ENCODE measurements at places on chromosomes 3 and 15.

DNA sequence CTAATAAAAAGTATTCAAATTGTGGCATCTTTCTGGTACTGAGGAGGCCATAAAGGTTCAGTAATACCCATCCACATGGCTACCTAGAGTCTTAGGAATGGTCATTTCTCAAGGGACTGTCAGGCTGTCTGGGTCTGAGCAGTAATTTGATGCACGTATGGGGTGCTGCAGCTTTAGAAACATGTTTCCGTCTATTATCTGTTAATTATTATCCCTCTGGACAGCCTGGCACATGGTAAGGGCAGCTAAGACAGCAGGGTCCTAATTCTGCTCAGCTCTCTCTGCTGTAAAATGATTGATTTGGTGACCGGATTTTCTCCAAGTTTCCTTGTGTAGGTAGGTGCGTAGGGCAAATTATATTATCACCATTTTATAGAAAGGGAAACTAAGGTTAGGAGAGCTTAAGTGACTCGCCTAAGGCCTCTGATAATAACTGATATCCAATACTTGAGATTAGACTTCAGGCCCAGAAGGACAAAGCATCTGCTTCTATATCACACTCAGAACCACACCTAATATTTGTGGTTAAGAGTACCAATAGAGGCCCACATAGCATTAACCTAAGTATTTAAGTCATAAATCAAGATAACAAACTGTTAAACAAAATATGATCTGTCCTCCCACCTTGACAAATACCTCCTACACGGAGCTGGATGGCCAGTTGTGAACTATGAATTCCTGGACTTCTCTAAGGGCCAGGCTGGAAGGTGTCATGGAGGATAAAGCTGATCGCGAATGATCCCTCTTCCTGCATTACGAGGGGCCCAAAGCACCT is 2.9 kb upstream of the RAP2B start:
- no peak for DNase-seq

DNA sequence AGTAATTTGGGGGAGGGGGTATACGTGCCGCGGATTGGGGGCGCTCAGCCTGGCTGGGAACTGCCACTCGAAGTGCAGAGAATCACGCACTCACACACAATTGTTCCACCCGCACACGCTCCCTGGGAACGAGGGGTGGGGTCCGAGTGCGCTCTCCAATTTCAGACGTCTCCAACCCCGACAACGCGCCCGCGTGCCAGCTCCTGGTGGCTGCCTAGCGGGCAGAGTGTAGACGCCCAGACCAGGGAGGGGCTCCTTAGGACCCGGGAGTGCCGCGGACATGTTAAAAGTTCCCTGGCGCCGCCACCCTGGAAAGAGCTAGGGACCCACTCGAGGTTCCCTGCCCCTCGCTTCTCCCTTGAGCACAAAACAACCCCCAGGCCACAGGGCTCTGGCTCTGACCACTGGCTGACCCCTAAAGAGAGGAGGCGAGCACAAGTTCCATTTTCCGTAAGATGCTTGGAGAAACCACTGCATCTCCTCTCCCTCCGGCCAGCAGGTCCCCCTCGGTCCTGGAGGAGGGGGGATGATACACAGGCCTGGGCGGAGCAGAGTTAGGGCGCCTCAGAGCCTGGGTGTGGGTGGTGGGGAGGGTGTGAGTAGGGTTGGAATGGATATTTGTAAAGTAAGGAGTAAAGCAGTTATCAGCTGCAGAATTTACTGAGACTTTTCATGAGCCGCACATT is 894 bp upstream of the ANKRD63 start:
- no peak for DNase-seq

- DNase-seq, result peak; percentile 52
Measured at GRCh38 chr3:170709046-170709445, 123.2 kb upstream of the SLC7A14 start.

DNA sequence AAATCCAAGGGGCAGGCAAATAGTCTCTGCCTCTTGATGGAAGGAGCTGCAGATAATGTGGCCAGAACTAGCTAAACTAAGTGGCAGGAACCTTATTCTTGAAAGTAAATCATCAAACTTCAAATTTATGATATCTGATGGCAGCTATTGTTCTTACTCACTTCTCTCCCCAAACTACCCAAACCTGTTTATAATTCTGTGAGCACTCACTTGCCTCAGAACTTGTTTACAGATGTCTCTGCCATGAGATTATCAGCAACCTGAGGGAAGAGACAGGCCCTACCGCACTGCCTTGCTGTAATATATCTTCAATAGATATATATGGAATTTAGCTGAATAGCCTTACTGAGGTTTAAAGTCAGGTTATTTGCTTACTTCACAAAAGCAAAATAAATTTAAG is 2.2 kb upstream of the B3GALNT1 start:
- DNase-seq, result no peak

GRCh38 chr3:194306109-194306686 is 44.9 kb downstream of the CPN2 start:
- no peak for DNase-seq

- no peak for DNase-seq
Measured at GRCh38 chr3:46187341-46187700, 20.8 kb downstream of the CCR1 start.

DNA sequence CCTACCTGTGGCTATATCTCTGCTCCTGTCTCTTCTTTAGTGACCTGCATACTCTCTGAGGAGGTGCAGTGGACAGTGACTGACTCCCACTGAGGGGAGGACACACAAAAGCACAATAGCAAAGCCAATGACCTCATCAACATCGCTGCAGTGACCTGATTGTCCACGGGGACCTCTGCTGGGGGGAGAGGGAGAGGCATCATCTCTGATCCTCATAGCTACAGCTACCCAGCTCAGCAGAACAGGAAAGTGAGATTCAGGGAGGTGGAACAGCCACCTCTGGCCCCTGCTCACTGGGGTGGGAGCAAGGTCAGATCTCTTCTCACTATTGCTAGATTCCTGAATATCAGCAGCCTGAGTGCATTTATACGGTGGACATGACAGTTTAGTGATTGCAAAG is 179.2 kb downstream of the ATP10A start:
- no peak for DNase-seq

GRCh38 chr15:31609258-31609681 is 282.6 kb downstream of the KLF13 start:
- DNase-seq, result peak; percentile 76

GRCh38 chr3:45135959-45136358 is 10.2 kb downstream of the CDCP1 start:
- DNase-seq, result peak; percentile 85

DNA sequence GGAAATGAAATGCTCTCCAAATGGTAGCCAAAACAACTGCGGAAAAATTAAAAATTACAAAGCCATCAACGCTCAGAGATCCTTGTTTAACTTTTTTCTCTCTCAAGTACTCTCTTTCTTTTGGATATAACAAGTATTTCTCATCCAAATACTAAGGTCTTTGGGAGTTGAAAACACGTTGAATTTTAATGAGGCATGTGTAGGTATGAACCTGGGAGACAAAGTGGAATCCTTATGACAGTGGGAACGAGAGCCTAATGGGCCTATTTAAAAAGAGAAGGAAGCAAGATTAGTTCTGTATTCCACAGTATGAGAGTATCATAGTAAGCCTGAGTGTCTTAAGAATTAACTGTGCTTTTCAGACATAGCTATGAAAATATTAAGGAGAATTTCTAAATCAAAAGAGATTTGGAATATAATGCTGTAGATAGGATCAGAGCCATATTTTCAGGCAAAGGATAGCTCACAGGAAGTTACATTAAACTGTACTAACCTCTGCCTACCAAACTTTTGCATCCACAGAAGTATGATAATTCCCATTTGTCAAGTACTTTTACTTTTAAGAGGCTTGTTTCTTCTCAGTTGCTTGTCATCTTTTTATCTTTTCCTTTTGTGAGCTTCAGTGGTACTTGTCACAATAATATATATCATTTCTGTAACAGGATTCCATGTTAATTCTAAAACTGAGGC is 759 bp downstream of the CD96 start:
- DNase-seq, result no peak

DNA sequence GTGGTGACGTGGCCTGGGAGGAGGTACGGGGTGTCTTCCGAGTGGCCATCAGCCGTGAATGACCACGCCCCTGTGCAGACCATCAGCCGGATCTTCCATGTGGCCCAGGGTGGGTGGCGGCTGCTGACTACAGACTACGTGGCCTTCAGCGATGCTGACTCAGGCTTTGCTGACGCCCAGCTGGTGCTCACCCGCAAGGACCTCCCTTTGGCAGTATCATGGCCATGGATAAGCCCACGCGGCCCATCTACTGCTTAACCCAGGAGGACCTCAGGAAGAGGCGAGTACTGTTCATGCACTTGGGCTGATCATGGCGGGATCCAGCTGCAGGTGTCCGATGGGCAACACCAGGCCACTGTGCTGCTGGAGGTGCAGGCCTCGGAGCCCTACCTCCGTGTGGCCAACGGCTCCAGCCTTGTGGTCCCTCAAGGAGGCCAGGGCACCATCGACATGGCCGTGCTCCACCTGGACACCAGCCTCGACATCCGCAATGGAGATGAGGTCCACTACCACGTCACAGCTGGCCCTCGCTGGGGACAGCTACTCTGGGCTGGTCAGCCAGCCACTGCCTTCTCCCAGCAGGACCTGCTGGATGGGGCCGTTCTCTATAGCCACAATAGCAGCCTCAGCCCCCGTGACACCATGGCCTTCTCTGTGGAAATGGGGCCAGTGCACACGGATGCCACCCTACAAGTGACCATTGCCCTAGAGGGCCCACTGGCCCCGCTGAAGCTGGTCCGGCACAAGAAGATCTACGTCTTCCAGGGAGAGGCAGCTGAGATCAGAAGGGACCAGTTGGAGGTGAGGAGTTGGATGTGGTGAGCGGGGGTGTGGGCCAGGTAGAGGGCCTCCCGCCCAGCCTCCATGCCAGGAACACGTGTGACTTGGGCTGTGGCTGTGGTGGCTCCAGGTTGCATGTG is 178.4 kb downstream of the TBC1D2B start:
- no peak for DNase-seq

DNA sequence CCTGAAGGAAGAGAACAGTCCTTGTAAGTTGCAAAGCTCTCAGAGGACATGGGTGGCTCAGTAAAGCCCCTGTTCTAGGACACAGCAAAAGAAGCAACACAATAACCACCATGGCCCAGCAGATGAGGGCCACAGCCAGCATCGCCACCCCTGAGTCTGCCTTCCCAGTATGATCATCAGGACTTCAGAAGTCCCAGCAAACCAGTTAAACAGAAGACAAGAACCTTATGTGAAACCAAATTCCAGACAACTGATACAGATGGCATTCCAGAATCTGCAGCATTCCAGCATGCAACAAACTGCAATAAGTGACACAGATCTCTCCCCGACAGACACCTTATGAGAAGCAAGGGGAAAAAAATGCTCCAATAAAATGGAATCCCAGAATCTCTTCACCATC is 30.4 kb downstream of the SPINK8 start:
- DNase-seq, result no peak

- no peak for DNase-seq
Measured at GRCh38 chr3:144521131-144521530, 549.5 kb downstream of the DIPK2A start.

- DNase-seq, result no peak
Measured at GRCh38 chr3:61820306-61820992, 259.1 kb downstream of the PTPRG start.

GRCh38 chr15:50135031-50135551 is 16.1 kb upstream of the ATP8B4 start:
- DNase-seq, result peak; percentile 66

- no peak for DNase-seq
Measured at GRCh38 chr15:95559875-95560394, 770.6 kb upstream of the NR2F2 start.

DNA sequence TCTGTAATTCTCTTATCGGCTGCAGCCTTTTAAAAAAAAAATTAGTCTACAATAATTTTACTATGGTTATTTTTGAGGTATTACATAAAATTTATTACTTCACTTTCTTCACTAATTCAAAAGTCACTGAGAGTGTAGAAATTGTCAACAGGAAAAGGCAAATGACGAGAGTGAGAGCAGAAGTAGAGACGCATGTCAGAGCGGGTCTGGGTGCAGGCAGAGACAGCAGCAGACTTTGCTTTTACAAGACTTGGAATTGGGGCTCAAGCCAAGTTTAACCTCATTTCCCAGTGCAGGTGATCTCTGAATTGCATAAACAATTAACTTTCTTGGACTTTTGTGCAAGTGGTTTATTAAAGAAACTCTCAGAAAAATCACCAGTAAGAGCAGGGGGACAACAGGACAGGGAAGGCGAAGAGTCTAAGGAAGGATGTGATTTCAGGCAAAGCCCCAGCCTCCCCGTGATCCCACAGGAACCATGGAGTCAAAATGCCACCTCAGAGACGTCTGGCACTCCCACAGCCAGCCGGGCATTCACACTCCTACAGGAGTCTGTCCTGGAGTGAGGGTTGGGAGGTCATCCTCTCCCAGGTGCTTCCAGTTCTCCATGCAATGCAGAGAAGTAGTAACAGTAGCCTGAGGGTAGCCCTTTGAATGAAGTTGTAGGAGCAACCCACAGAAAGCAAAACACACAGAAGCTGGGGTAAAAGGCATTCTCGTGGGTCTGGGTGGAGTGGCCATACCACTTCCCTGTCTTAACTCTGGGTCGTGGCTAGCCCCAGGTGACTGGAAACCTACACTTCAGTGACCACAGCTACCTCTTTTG is 274.0 kb upstream of the TGFBR2 start:
- DNase-seq, result peak; percentile 42

DNA sequence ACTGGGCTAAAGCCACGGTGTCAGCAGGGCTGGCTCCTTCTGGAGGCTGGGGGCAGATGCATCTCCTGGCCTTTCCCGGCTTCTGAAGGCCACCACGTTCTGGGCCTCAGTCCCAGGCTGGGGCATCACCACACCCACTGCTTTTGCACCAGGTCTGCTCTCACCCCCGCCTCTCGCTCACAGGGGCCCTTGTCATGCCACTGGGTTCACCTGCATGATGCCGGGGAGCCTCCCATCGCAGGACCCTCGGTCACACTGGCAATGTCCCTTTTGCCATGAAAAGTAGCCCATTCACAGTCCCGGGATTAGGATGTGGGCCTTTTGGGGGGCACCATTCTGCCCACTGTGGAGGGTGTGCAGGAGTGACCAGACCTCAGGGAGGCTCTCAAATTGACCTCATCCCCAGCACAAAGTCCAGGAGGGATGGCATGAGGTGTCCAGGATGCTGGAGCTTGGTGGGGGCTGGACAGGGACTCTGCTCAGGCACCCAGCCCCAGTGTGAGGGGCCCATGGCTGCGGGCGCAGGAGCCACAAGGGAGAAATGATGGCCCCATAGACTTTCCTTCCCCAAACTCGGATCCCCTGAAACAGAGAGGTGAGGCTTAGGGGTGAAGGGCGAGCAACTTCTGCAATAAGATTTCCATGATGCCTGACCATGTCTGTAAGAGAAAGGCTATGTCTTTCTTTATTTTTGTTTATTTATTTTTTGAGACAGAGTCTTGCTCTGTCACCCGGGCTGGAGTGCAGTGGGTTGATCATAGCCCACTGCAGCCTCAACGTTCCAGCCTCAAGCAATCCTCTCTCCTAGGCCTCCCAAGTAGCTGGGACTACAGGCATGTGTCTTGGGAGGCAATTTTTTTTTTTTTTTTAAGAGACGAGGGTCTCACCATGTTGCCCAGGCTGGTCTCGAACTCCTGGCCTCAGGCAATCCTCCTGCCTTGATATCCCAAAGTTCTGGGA is 189.1 kb downstream of the GOLGA6L6 start:
- no peak for DNase-seq

- no peak for DNase-seq
Measured at GRCh38 chr3:10514407-10515069, 9.2 kb upstream of the ATP2B2 start.

Measured in inflammatory macrophage (primary cell).